Amygdala (tissue), 56 donors: ENCODE measurements at places on chromosomes 6 and 20.

- DNase-seq = no peak
Measured at GRCh38 chr20:57445298-57445697, 54.1 kb downstream of the RBM38 start.

DNA sequence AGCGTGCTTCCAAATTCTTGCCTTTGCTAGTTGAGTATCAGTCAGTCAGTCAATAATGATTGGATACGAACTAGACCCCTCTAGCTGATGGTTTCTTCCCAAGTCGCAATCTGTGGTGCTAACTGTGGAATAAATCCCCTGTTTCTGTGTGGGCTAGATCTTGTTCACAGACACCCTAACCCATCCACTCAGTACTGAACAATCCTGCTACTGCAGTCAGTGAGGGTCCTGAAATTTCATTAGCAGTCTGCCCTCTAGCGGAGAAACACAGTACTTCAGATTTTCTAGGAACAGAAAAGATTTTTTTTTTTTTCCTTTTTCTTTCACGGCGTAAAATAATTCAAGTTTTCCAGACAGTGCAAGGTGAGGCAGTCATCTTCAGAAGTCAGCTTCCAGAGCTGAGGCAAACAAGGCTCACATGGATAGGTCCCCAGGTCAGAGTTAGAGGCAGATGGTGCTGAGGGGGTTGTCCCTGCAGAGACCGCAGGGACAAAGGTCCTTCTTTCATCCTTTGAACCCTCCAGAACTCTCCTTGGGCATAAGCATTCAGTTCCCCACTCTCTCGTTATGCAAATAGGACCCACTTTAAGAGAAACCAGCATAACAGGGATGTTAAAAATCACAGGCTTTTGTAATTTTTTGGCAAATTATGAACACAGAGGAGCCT, 119.6 kb downstream of the SCML4 start:
- no peak for DNase-seq

GRCh38 chr20:47725248-47725973, 59.9 kb downstream of the SULF2 start:
- peak; percentile 36 for DNase-seq

GRCh38 chr6:100228437-100228833, 234.4 kb upstream of the MCHR2 start:
- no peak for DNase-seq

GRCh38 chr6:73108949-73109348, 116.3 kb downstream of the KHDC1L start:
- no peak for DNase-seq

DNA sequence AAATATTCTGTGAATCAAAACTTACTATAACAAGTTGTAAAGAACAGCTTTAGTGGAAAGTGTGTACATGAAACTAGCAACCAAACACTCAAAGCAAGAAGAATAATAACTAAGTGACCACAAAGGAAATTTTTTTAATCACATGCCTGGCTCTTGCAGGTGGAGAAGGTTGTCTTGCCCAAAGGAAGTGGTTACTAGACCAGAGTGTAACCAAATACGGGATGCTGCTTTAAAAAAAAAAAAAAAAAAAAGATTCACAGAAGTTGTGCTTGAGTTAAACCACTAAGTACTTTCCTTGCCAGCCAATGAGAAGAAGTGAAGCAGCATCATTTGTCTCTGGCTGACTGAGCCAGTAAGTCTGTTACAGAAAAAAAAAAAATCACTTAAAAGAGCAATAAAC, 19.1 kb upstream of the HLA-DQB1 start:
- no peak for DNase-seq
